ENCODE measurements at places on chromosomes 6 and 20.

DNA sequence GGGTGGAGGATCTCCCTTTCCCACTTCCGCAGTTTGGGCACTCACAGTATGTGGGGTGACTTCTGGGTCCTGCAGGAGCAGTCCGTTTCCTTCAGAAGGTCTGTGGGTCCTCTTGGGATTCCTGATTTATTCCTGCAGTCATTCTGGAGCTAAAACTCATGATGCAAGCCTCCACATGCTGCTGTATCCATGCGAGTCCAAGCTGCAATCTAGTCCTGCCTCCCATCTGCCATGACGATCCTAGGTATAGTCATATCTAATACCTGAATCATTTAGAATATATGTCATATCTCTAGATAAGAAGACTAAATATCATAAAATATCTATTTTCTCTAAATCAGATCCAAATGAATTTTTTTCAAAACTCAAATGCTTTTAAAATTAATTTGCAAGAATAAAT lies 103.4 kb upstream of the AHI1 start:
- H3K36me3 ChIP-seq, result no peaks in the 10 kb centered on the region
- DNase-seq, result no peak
- peaks cover 11% of the 10 kb centered on the region for H3K4me1 ChIP-seq
- no peaks in the 10 kb centered on the region for H3K27me3 ChIP-seq

GRCh38 chr6:155126727-155127439 lies 131.8 kb downstream of the TIAM2 start:
- H3K4me3 ChIP-seq, result no peak overlapping the region
- H3K27ac ChIP-seq, result no peak overlapping the region
- peak; percentile 55 for DNase-seq
- no peaks in the 10 kb centered on the region for H3K27me3 ChIP-seq

DNA sequence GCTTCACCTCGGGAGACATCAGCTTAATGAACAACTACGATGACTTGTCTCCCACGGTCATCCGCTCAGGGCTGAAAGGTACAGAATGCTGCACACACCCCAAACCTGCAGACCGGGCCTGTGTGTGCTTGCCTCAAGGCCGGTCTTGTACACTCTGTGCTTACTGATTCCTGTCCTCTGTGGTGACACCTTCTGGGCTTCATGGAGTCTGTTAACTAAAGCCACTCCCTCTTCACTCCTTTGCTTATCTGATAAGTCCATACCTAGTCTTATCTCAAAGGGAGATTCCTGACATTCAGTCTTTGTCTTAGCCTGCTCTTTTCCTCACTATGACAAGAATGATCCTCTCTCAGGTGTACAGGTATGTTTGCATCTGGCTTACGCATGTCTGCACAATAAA lies 107.7 kb upstream of the TMEM181 start:
- H3K27ac ChIP-seq, result no peak overlapping the region
- peaks cover 15% of the 10 kb centered on the region for H3K36me3 ChIP-seq
- H3K4me3 ChIP-seq, result no peak overlapping the region
- H3K27me3 ChIP-seq, result no peaks in the 10 kb centered on the region

- H3K4me1 ChIP-seq, result no peaks in the 10 kb centered on the region
- H3K4me3 ChIP-seq, result no peak overlapping the region
- no peak for DNase-seq
- no peaks in the 10 kb centered on the region for H3K36me3 ChIP-seq
- H3K27ac ChIP-seq, result no peak overlapping the region
Observed at GRCh38 chr6:133208183-133208755, 32.9 kb upstream of the EYA4 start.

- peaks cover 19% of the 10 kb centered on the region for H3K27me3 ChIP-seq
- no peak overlapping the region for H3K4me3 ChIP-seq
- no peak for DNase-seq
- H3K27ac ChIP-seq, result no peak overlapping the region
- H3K4me1 ChIP-seq, result peaks cover 10% of the 10 kb centered on the region
Observed at GRCh38 chr6:144202879-144203468, 52.7 kb downstream of the STX11 start.

DNA sequence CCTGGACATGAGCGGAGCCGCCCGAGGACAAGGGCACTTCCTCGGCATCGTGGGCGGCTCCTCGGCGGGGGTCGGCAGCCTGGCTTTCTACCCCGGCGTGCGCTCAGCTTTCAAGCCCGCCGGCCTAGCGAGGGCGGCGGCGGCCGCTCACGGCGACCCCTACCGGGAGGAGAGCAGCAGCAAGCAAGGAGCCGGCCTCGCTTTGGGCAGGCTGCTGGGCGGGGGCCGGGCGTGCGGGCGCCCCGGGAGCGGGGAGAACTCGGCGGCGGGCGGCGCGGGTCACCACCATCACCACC lies 6.7 kb downstream of the PRDM13 start:
- H3K4me3 ChIP-seq, result peak overlapping the region; percentile 34
- peak; percentile 35 for DNase-seq
- peaks cover 30% of the 10 kb centered on the region for H3K4me1 ChIP-seq
- no peak overlapping the region for H3K27ac ChIP-seq

- H3K27ac ChIP-seq, result no peak overlapping the region
- H3K36me3 ChIP-seq, result no peaks in the 10 kb centered on the region
- no peak overlapping the region for H3K4me3 ChIP-seq
- H3K27me3 ChIP-seq, result peaks cover 1% of the 10 kb centered on the region
- DNase-seq, result no peak
- peaks cover 7% of the 10 kb centered on the region for H3K4me1 ChIP-seq
Observed at GRCh38 chr6:135633573-135633972, 136.0 kb upstream of the AHI1 start.

DNA sequence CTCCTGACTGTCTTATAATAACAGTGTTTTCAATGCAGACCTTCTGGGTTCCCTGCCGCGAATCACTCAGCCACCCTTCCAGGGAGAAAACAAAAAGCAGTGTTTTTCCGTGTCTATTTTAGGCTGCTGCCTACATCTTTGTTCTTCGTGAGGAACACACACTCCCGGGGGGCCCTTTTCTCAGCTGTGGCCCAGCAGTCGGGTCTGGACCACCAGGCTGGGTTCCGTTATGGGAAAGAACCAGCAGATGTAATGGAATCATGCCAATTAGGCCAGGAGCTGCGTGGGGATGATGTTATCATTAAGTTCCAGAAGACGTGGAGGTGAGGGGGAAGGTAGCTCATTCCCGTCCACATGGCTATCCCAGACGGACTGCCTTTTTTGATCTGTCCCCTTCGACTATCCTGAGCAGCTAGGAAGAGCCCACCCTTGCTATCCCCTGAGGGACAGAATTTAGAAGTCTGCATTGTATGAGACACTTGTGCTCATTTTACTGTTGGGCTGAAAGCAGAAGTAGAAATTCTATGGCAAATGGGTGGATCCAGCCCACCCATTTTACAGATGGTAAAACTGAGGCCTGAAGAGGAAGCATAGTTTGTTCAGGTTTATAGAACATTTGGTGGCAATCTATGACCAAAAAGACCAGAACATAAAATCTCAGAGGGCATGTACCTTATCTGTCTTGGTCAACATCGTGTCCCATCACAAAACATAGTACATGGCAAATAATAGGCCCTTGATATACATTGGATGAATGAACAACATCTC lies 54.5 kb downstream of the KCNB1 start:
- H3K36me3 ChIP-seq, result no peaks in the 10 kb centered on the region
- DNase-seq, result no peak
- no peak overlapping the region for H3K4me3 ChIP-seq
- H3K27ac ChIP-seq, result no peak overlapping the region

- no peak overlapping the region for H3K27ac ChIP-seq
- H3K27me3 ChIP-seq, result peaks cover 17% of the 10 kb centered on the region
- no peaks in the 10 kb centered on the region for H3K36me3 ChIP-seq
- DNase-seq, result no peak
- H3K4me1 ChIP-seq, result no peaks in the 10 kb centered on the region
- no peak overlapping the region for H3K4me3 ChIP-seq
Observed at GRCh38 chr6:84026721-84027164, 6.8 kb upstream of the MRAP2 start.

GRCh38 chr6:146548898-146549374 lies 5.3 kb downstream of the RAB32 start:
- H3K27ac ChIP-seq, result no peak overlapping the region
- no peaks in the 10 kb centered on the region for H3K36me3 ChIP-seq
- peaks cover 6% of the 10 kb centered on the region for H3K4me1 ChIP-seq
- no peak for DNase-seq
- H3K4me3 ChIP-seq, result no peak overlapping the region
- H3K27me3 ChIP-seq, result peaks cover 27% of the 10 kb centered on the region

GRCh38 chr6:166411271-166411670 lies 28.5 kb upstream of the MPC1 start:
- H3K27me3 ChIP-seq, result no peaks in the 10 kb centered on the region
- H3K36me3 ChIP-seq, result peaks cover 8% of the 10 kb centered on the region
- peak overlapping the region; percentile 5 for H3K4me3 ChIP-seq
- DNase-seq, result no peak
- peaks cover 54% of the 10 kb centered on the region for H3K4me1 ChIP-seq

- no peaks in the 10 kb centered on the region for H3K36me3 ChIP-seq
- H3K4me1 ChIP-seq, result no peaks in the 10 kb centered on the region
- DNase-seq, result no peak
- no peak overlapping the region for H3K4me3 ChIP-seq
- no peak overlapping the region for H3K27ac ChIP-seq
Observed at GRCh38 chr6:147906361-147906760, 397.9 kb downstream of the SAMD5 start.

DNA sequence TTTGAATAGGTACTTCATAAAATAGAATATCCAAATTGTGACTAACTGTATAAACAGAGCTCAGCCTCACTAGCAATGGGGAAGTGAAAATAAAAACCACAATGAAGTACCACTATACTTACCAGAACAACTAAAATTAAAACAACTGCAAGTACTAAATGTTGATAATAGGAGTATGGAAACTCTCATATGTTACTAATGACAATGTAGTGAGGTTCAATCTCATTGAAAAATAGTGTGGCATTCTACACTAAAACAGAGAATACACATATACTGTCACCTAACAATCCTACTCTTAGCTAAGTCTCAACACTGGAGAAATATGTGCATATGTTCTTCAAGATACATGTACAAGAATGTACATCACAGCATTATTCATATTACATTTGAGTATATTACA lies 132.0 kb upstream of the CARMIL1 start:
- no peak overlapping the region for H3K4me3 ChIP-seq
- DNase-seq, result no peak
- no peaks in the 10 kb centered on the region for H3K27me3 ChIP-seq
- peaks cover 49% of the 10 kb centered on the region for H3K4me1 ChIP-seq
- peaks cover 3% of the 10 kb centered on the region for H3K36me3 ChIP-seq
- H3K27ac ChIP-seq, result peak overlapping the region; percentile 55

DNA sequence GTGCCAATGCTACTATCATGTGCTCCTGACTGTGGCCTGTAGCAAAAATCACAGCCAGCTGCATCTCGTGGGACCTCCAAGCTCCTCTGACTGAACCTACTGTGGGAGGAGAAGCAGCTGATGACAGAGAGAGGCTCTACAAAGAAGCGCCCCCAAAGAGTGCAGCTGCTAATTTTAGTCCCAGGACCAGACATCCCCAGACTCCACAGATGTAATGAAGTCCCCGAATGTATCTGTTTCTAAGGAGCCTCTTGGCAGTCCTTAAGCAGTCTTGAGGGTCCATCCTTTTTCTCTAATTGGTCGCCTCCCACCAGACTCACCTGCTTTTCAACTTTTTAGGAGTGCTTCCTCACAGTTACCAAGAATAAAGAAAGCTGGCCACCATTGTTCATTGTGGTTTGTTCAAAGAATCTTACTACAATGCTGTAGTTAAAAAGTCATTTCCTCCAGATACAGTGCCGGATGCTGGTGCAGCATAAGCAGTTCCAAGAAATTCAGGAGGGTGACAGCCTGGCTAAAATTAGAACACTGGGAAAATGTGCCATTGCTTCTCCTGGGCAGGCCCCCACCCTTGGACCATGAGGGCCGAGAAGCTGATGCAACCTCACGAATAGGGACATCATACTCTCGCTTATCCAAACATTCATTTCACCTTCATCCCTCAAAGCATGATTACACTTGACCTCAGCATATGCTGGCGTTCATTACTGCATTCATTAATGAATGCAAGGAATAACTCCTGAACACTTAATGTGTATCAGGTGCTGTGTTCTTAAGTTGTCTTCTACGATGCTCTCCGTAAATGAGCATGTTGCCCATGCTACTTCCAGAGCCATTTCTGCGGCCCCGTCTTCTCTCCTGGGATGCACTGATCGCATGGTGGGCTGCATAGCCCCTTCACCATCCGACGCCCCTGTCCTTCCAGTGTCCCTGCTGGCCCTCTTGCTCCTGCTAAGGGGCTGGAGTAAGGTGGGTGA lies 66.4 kb downstream of the LY86 start:
- H3K4me3 ChIP-seq, result peak overlapping the region; percentile 43
- H3K4me1 ChIP-seq, result peaks cover 90% of the 10 kb centered on the region
- peak; percentile 70 for DNase-seq
- no peaks in the 10 kb centered on the region for H3K27me3 ChIP-seq
- peak overlapping the region; percentile 90 for H3K27ac ChIP-seq

- H3K4me1 ChIP-seq, result no peaks in the 10 kb centered on the region
- H3K4me3 ChIP-seq, result no peak overlapping the region
- no peak for DNase-seq
- no peak overlapping the region for H3K27ac ChIP-seq
- H3K27me3 ChIP-seq, result no peaks in the 10 kb centered on the region
Observed at GRCh38 chr20:44541992-44542391, 20.1 kb upstream of the SERINC3 start.

DNA sequence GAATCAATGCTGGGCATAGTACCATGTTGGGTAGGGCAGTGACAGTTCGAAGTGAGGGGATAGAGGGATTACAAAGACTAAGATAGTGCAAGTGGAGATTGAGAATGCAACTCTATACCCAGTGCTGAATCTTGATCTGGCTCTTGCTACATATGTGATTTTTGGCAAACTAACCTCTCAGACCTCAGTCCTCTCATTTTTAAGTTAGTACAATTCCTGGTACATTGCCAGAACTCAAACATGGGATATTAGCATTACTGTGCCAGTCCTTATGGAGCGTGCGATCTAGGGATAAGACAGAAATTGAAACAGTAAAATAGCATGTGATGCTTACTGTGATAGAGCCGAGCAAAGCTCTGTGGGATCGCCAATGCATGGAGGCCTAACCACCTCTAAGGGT lies 188.4 kb downstream of the MTFR2 start:
- no peaks in the 10 kb centered on the region for H3K36me3 ChIP-seq
- H3K27me3 ChIP-seq, result no peaks in the 10 kb centered on the region
- no peaks in the 10 kb centered on the region for H3K4me1 ChIP-seq
- H3K4me3 ChIP-seq, result no peak overlapping the region
- H3K27ac ChIP-seq, result no peak overlapping the region
- no peak for DNase-seq

- no peak overlapping the region for H3K4me3 ChIP-seq
- no peak overlapping the region for H3K27ac ChIP-seq
- peaks cover 1% of the 10 kb centered on the region for H3K36me3 ChIP-seq
- DNase-seq, result no peak
- H3K4me1 ChIP-seq, result peaks cover 11% of the 10 kb centered on the region
Observed at GRCh38 chr6:2931055-2931454, 27.9 kb upstream of the SERPINB9 start.

- no peak for DNase-seq
- peaks cover 43% of the 10 kb centered on the region for H3K36me3 ChIP-seq
- H3K4me1 ChIP-seq, result peaks cover 31% of the 10 kb centered on the region
- H3K27ac ChIP-seq, result peak overlapping the region; percentile 10
- no peaks in the 10 kb centered on the region for H3K27me3 ChIP-seq
Observed at GRCh38 chr20:36631646-36632045, 14.3 kb downstream of the SLA2 start.
